Renal pelvis (tissue), 12 donors: ENCODE measurements at places on chromosomes 6 and 20.

DNA sequence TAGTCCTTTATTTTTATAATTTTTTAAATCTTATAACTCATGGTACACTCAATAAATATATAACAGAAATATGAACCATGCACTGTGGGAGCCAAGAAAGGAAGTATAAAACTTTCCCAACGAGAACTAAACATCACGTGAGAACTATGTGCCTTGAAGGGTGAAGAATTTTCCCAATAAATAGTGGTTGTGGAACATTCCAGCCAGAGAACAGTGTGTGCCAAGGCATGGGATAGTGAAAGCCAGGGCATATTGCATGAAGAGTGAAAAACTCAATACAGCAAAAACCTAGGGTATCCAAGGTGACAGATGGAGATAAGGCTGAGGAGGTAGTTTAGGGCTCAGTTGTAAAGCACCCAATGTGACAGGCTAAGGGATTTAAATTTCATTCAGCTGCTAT lies 86.1 kb downstream of the SIM1 start:
- DNase-seq, result no peak

GRCh38 chr6:132820629-132821381 lies 6.4 kb downstream of the RPS12 start:
- no peak for DNase-seq

- no peak for DNase-seq
Observed at GRCh38 chr6:141321493-141322347, 811.0 kb upstream of the GJE1 start.

DNA sequence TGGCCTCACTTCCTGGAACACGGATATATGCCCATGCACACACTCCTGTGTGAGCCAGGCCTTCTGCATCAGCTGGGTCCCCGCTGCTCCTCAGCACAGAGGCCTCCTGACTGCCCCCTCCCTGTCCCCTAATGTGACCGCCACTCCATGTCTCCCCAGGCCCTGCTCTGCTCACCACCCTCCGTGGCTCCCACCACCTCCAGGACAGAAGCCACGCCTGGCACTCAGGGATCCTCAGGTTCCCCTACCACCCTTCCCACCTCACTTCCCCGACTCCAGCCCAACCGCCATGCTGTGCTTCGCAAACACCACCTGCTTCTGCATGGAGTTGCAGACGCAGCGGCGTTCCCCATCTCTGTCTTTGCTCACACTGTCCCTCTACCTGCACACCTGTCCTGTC lies 4.3 kb upstream of the SRC start:
- no peak for DNase-seq

- no peak for DNase-seq
Observed at GRCh38 chr6:113642714-113643406, 214.3 kb upstream of the MARCKS start.

DNA sequence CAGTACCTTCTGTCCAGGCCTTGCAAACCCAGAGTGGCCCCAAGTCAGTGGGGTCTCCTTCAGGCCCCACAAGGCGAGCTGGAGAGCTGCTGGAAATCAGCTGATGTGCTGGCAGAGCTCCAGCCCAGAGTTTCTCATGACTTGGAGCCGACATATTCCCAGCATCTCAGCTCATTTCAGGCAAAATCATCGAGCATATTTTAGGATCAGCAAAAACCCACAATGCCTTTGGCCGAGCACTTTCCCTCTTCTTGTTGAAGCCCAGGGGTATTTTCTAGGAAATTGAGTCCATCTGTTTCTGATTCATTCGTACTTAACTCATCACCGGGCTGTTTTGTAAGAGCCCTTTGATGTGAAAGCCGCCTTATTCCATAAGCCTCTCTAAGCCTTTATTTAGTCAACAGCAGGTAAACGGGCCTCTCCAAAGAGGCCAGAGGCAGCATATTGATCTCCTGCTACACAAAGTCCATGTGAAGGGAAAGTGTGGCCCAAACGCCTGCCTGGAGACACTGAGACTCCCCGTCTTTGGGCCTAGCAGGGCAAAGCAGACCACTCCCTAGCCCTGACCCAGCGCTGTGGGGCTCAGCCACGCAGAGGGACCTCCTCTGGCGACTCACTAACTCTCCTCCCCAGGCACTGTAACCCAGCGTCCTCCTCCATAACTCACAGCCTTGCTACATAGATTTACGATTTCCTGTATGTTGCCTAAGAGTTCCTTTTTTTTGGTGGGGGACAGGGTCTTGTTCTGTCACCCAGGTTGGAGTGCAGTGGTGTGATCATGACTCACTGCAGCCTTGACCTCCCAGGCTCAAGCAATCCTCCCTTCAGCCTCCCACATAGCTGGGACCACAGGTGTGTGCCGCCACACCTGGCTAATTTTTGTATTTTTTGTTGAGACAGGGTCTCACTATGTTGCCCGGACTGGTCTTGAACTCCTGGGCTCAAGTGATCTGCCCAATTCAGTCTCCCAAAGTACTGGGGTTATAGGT lies 12.1 kb upstream of the C20orf203 start:
- peak; percentile 16 for DNase-seq

DNA sequence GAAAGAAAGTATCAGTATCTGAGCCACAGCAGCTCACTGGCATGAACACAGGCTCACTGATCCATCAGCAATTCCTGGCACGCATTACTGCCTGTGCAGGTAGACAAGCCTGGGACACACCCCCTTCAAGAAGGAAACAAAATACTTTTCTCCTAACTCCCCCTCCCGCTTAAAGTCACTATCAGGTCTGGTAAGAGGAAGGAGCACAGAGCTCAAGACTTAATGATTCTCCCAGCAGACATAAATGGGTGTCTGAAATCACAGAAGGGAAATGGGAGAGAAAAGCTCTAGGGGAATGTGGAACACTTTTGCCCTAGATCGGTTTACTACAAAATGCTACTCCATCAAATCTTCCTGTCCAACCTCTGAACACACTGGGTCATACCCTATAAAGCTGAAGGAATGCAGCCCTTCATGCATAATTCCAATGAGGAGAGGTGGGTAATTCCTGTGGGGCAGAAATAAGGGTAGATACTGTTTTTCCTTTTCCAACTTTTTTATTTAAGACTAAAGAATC lies at the start of gene ADGRF1:
Gene ADGRF1 (minus strand): TSS at position 58 of the 517 bp plus-strand sequence. CDS start 13,271 bp downstream, outside the sequence.
- peak; percentile 79 for DNase-seq

DNA sequence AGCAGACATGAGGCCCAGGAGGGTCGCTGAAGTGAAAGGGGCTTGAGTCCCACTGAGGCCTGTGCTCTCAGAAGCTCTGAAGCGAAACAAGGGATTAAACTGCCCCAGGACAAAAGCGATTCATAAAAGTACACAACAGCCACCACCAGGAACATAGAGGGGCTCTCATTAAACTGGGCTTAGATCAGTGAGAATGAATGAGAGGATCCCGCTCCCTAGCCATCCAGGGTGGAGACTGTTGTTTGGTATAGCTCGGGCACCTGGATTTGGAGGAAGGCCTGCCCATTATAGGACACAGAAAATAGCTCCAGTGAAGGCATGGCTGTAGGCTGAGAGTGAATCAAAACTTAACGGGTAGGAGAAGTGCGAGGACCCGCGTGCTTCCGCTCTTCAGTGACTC lies 91.6 kb upstream of the TAB2 start:
- DNase-seq, result no peak

- DNase-seq, result no peak
Observed at GRCh38 chr20:1209447-1210387, 6.5 kb downstream of the C20orf202 start.

DNA sequence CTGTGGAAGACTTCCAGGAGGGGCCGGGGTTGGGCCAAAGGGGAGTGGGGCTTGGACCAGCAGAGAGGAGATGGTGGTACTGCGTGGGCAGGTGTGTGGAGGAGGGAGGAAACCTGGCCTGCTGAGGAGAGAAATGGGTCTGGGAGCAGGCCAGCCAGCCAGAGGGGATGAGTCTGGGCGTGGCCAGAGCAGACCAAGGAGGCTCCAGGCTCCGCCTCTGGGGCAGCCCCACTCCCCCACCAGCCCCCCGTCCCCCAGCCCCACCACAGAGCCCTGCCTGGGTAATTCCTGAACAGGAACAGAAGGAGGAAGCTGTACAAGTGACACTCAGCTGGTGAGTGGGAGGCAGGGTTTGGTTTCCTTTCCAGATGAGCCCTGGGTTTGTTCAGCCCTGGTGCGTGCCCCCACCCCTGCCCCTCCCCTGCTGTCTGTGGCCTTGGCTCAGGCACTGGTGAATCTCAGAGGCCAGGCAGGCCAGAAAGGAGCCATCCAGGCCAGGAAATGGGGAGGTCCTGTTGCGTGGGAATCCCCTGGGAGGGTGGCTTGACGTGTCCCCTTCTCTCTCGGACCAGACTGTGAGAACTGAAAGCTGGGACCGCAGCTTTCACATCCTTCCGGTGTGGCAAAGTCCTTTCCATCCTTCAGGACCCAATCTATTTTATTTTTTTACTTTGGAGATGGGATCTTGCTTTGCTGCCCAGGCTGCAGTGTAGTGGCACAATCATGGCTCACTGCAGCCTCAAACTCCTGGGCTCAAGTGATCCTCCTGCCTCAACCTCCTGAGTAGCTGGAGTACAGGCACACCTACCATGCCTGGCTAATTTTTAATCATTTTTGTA lies 9.4 kb upstream of the SRC start:
- DNase-seq, result peak; percentile 89

GRCh38 chr6:20696676-20697075 lies 162.4 kb downstream of the CDKAL1 start:
- no peak for DNase-seq

- DNase-seq, result no peak
Observed at GRCh38 chr6:117137711-117138110, 127.6 kb upstream of the VGLL2 start.

- DNase-seq, result no peak
Observed at GRCh38 chr20:9478771-9479170, 35.6 kb upstream of the LAMP5 start.

DNA sequence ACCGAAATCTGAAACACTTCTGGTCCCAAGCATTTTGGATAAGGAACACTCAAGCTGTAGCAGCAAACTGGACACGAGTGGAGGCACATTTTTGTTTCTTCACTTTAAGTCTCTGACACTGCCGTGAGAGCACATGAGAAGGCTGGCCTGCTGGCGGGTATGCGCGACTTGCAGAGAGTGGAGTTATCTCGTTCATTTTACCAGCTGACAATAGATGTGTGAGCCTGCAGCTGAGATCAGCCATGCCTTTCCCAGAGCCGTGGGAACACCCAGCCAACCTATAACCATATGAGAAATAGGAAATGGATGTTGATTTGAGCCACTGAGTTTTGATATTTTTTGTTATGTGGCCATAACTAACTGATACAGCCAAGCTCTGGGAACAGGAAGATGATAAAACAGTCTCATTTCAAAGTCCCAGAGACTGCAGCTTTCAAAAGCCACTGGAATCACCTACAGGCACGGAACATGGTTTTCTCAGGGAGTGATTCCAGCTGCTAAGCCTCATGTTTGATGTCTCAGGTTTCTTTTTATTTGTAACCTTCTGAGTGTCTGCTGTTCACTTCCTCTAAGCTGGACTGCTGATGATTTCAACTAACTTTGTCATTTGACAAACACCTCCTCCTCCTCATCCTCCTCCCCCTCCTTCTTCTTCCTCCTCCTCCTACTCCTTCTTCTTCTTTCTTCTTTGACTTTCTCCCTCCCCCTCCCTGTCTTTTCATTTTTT lies 28.6 kb upstream of the LAMP5 start:
- peak; percentile 40 for DNase-seq

DNA sequence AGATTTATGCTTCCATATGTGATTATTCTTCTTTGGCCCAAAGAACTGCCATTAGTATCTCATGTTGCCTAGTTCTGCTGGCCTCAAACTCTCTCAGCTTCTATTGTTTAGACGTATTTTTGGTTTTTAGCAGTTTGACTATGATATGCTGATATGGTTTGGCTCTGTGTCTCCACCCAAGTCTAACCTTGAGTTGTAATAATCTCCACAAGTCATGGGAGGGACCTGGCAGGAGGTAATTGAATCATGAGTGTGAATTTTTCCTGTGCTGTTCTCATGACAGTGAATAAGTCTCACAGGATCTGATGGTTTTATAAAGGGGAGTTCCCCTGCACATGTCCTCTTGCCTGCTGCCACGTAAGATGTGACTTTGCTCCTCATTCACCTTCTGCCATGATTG lies 96.7 kb upstream of the ARG1 start:
- no peak for DNase-seq

DNA sequence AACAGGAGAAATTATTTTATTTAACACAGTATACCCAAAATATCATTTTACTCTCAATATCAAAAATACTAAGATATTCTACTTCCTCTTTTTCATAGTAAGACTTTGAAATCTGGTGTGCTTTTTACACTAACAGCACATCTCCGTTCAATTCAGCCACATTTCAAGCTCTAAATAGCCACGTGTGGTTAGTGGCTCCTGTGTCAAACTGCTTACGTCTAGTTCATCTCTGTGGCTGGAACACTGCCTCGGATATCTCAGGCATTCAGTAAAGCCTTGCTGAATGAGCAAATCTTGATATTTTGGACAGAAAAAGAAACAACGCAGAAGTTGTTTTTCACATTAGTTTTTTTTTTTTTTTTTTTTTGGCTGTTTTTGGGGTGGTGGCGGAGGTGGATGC lies 136.1 kb downstream of the EYA4 start:
- no peak for DNase-seq

DNA sequence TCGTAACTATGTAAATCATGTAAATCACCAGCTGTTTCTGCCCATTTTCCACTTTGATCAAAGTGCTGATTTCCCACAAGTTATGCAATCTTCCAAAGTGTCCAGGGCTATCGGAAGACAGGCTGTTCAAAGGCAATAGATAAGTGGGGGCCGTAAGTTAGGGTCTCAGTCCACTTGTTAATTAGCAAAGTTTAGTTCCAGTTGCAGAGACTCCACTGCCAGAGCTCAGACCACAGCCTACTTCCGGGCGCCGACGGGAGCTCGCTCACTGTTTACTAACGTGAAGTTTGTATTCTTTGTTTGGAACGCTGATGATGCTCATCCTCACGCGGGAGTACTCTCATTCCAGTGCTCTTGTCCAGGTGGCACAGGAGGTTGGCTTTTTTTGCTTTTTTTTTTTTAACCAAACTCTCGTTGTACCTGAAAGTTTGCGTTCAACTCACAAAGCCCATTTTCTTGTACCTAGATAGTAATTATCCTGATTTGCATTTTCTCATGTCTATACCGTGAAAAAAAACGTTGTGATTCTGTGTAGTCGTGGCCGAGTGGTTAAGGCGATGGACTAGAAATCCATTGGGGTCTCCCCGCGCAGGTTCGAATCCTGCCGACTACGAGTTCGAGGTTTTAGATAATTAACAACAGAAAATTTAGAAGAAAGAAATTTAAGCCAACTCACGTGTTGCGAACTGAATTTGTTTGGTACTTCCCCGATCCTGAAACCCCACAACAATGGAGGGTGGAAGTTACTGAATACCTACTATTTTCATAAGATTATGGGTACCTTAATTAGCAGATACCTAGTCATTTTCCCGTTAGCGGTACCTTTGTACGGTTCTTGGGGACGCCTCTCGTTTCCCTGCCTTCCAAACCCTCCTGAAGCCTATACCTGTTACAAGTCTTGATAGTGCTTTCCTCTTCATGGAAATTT lies 29.9 kb upstream of the ZNF184 start:
- no peak for DNase-seq

GRCh38 chr6:121205569-121205968 lies 128.7 kb downstream of the TBC1D32 start:
- DNase-seq, result no peak

DNA sequence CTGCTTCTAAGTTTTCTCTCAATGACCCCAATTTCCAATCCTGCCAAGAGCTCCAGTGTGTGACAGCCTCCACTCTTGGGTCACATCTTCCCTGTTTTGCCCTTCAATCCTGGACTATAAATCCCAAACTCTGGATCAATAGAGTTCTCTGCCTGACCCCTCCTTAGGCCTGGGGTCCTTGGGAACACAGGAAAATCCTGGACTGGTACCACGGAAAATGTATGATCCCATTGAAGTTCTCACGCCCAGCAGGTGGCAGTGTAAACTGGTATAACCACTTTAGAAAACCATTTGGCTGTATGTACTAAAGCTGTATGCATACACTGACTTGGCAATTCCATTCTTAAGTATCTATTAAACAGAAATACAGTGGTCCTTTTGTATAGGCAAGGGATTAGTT lies 98.0 kb downstream of the SNAP25 start:
- DNase-seq, result no peak
